Melanocyte of skin (primary cell): ENCODE measurements at places on chromosomes 4 and X. TPM values are rescaled to one million over a fixed set of nuclear protein-coding genes. Genes with fewer than 3 reads are reported as not detected.

KIF4A gene
- total RNA-seq, result 8.0 and 11.7 TPM in 2 replicates

NAP1L5 gene
- total RNA-seq, result 9.0 and 10.2 TPM in 2 replicates

MAMLD1 gene
- 2.8 and 2.9 TPM in 2 replicates for total RNA-seq

KLHL4 gene
- total RNA-seq, result under 0.01 and 0.34 TPM in 2 replicates

RHOXF1 gene
- not detected in 2 replicates for total RNA-seq

ADH6 gene
- total RNA-seq, result not detected in 2 replicates

IL1RAPL1 gene
- 3.0 and 3.1 TPM in 2 replicates for total RNA-seq

ARX gene
- not detected in 2 replicates for total RNA-seq

FDCSP gene
- total RNA-seq, result 1.8 and 183 TPM in 2 replicates

KIT gene
- total RNA-seq, result 50.6 and 61.4 TPM in 2 replicates

FREM3 gene
- total RNA-seq, result not detected in 2 replicates

CPE gene
- 1.3 TPM in 1 of 2 replicates, not detected in the other for total RNA-seq

CT45A2 gene
- total RNA-seq, result not detected in 2 replicates

ZNF732 gene
- under 0.01 and 0.36 TPM in 2 replicates for total RNA-seq

PHKA1 gene
- total RNA-seq, result 6.7 and 7.6 TPM in 2 replicates

SMR3B gene
- not detected in 2 replicates for total RNA-seq

CCDC110 gene
- 1.3 and 2.8 TPM in 2 replicates for total RNA-seq

SMIM10 gene
- total RNA-seq, result 2.4 and 5.8 TPM in 2 replicates

UGDH gene
- 28.2 and 40.3 TPM in 2 replicates for total RNA-seq

UTP14A gene
- 15.1 and 29.8 TPM in 2 replicates for total RNA-seq

CXorf51A gene
- not detected in 2 replicates for total RNA-seq

DCAF4L1 gene
- under 0.01 and 0.34 TPM in 2 replicates for total RNA-seq

ELF4 gene
- 4.0 and 5.2 TPM in 2 replicates for total RNA-seq

CT83 gene
- not detected in 2 replicates for total RNA-seq

HELQ gene
- 18.0 and 22.8 TPM in 2 replicates for total RNA-seq

GPRIN3 gene
- 6.5 TPM in 2 replicates for total RNA-seq
